Stimulated activated CD4-positive, alpha-beta T cell treated with anti-CD3 and anti-CD28 coated beads, Interleukin-1b, Interleukin-23, amount 100 ng/mL, for 24 hours (primary cell): ENCODE measurements at places on chromosomes 5 and 9.

DNA sequence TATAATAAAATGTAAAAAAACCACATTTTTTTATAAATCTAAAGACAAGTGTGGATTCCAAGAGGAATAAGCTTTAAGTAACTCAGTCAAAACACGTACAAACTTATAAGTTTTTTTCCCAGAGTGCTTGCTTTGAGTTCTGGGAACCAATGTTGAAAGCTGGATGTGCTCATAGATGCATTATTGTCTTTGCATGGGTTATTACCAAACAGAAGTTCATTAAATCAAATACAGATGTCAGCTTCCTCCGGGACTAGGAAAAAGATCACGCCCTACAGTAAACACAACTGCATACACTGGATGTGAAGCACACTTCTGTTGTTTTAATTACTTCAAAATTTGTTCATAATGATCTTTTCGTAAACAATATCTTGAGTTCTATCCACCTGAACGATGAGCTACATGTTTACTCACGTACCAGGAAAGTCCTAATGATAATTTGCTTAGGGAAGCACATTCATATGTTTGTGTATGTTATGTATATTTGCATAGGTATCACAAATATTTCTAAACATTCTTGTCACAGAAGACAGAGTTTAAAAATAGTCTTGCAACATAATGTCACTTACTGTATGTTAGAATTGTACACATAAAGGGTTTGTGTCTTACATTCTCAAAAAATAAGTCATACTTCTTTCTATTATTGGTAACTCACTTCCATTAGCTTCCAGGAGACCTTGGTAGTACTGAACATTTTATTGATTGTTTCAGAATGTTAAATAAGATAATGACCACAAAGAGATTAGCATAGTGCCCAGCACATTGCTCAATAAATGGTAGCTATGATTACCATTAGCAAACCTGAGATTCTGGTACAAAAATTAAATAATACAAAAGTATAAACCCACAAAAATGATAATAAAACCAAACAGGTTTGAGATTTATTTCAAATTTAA is 427.4 kb downstream of the CETN3 start:
- DNase-seq, result no peak

- no peak for DNase-seq
Observed at GRCh38 chr9:81676395-81676794, 13.0 kb downstream of the TLE1 start.

- no peak for DNase-seq
Observed at GRCh38 chr9:101380295-101380694, 4.5 kb downstream of the BAAT start.

GRCh38 chr9:35729700-35730485 is 2.1 kb downstream of the TLN1 start:
- DNase-seq, result no peak

- DNase-seq, result no peak
Observed at GRCh38 chr9:69472101-69472620, 147.1 kb downstream of the ENTREP1 start.

GRCh38 chr5:32785611-32786254 is 74.6 kb downstream of the NPR3 start:
- no peak for DNase-seq

DNA sequence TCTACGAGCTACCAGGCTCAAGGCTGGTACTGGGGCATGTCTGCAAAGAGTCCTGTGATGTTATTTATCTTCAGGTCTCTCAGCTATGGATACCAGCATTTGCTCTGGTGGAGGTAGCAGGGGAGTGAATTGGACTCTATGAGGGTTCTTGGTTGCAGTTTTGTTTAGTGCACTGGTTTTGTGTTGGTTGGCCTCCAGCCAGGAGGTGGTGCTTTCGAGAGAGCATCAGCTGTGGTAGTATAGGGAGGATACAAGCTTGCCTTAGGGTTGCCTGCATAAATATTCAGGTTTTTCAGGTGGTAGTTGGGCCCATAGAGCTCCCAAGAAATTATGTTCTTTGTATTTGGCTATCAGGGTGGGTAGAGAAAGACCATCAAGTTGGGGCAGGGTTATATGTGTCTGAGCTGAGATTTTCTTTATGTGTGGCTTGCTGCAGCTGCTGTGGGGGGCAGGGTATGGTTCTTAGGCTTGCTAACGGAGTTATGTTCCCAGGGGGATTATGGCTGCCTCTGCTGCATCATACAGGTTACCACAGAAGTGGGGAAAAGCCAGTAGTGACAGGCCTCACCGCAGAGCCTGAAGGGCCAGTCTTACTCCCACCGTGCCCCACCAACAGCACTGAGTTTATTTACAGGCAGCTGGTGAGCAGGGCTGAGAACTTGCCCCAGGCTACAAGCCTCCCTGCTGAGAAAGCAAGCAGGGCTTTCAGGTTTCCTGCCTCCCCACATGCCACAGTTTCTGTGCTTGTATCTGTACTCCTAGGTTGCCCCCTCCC is 9.7 kb upstream of the RIOK2 start:
- no peak for DNase-seq

DNA sequence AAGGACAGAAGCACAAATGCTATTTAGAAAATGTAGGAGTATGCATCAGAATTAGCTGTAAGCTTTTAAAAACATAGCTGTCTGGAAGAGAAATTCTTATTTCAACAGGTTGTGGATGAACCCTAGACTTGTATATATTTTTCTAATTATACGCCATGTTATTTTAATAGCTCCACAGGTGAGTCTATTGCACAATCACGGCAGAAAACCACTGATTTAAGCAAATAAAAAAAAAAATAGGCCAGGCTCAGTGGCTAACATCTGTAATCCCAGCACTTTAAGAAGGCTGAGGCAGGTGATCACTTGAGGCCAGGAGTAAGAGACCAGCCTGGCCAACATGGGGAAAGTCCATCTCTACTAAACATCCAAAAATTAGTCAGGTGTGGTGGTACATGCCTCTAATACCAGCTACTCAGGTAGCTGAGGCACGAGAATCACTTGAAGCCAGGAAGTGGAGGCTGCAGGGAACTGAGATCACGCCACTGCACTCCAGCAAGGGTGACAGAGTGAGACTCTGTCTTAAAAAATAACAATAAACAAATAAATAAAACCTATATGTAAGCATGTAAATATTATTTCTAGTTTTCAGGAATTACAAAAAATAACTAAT is 11.7 kb downstream of the TRIM23 start:
- no peak for DNase-seq

GRCh38 chr9:134950386-134951210 is 32.9 kb upstream of the FCN1 start:
- no peak for DNase-seq

GRCh38 chr9:91407580-91408318 is 15.9 kb downstream of the NFIL3 start:
- no peak for DNase-seq

GRCh38 chr9:70569070-70569772 is 154.8 kb upstream of the KLF9 start:
- no peak for DNase-seq

- DNase-seq, result no peak
Observed at GRCh38 chr5:1754531-1755220, 45.0 kb downstream of the MRPL36 start.

GRCh38 chr9:3513265-3513818 is 12.5 kb downstream of the RFX3 start:
- DNase-seq, result no peak

DNA sequence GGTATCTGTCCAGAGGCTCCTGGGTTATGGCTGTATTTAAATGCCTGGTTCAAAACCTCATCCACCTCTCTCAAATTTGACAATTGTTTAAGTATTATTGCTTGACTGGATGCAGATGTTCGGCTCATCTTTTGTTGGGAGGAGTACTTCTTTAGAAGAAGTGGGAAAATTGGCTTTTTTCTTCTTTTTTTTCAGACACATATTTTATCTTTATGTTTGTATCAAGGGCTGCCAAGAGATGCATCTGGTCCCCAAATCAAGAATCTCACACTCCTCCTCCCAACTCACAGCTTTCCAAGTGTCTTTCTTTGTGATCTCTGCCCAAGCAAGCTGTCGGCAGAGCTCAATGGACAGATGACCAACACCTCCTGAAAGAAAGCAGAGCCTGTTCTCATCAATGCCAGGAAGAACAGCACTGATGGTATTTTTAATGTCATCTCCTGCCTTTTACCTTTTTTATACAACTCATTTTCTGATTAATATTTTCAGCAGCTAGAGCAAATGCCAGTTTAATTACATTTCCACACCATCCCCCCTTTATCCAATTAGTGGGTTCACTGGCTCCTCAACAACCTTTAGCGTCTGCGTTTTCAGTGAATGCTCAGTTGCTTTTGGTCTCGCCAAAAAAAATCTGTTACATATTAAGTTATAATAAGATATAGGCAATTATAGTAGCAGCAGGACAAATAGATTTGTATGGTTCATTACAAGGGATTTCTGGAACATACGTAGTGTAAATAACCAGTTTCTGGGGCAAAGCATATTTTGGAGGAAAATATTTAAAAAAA is 110.3 kb upstream of the SLIT3 start:
- no peak for DNase-seq

DNA sequence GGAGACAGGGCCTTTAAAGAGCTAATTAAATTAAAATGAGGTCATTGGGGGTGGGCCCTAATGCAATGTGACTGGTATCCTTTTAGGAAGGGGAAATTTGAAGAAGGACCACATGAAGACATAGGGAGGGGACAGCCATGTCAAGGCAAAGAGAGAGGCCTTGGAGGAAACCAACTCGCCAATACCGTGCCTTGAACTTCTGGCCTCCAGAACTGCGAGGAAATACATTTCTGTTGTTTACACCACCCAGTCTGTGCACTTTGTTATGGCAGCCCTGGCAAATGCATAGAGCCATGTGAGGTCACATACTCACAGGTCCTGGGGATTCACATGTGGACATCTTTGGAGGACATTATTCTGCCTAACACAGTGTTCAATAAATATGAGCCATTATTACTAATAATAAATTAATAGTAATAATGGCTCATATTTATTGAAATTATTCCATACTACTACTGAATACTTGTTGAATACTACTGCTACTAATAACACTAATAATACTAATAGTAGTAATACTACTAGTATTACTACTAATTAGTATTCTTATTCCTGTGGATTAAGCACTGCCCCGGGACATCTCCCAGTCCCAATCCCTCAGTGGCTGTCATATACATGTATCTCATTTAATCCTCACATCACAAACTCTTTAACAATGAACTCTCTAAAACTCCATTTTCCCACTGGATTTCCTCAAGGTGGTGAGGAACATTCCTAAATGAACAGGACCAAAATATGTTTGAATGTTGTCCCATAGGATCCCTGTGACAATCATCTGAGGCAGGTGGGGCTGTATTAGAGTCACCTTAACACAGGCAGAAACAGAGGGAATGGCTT is 8.4 kb downstream of the TRAF1 start:
- no peak for DNase-seq

- no peak for DNase-seq
Observed at GRCh38 chr5:107808671-107809137, 138.0 kb upstream of the EFNA5 start.

DNA sequence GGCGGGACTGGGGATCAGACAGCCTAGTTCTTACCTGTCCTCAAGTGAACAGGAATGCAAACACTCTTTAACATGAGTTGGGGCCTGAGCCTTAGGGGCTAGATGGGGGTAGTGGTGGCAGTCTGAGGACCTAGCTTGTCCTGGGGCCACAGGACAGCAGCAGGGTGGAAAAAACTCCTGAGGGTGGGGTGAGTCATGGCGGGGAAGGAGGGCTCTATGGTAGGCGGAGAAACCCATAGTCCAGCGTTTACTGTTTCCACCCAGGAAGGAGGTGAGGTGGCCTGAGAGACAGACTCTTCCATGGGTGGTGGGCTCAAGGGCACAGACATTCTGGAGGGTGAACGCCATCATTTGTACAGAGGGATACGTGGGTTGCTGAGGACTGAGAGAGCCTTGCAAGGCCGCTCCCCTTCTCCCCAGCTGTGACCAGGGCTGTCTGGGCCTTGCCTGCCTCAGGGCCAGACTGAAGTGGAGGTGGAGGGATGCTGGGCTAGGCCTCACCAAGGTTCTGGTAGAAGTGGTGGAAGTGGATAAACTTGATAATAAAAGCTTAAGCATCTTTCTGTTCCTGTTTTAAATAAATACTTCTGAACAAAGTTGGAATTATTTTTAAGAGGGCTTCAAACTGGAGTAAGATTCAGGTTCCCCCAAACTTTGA is 1.1 kb upstream of the TSPAN17 start:
- no peak for DNase-seq

DNA sequence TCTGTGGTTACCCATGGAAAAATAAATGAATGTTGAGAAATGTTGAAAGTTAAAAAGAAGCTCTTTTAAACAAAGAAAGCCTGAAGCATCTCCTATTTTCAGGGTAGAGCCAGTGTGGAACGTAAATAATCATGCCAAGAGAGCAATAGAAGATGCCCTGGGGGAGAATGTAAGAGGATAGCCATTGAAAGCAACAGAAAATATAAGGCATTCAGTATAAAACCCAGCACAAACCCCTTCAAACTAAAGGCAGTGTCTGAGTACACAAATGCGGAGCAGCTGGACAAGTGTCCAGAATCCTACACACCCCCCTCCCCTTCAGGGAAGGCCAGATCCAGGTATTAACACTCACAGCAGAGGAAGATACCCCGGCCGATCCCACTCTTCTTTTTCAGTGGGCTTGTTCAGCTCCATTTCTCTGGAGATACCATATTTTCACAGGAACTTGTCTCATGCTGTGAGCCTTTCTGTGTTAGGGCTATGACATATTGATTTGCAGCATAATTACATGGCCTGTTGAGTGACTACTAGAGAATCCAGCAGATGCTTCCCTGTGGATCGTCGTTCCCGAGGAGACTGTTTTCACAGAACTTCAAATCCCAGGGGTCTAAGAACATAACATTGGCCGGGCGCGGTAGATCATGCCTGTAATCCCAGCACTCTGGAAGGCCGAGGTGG is 101.2 kb downstream of the PLK2 start:
- DNase-seq, result no peak

DNA sequence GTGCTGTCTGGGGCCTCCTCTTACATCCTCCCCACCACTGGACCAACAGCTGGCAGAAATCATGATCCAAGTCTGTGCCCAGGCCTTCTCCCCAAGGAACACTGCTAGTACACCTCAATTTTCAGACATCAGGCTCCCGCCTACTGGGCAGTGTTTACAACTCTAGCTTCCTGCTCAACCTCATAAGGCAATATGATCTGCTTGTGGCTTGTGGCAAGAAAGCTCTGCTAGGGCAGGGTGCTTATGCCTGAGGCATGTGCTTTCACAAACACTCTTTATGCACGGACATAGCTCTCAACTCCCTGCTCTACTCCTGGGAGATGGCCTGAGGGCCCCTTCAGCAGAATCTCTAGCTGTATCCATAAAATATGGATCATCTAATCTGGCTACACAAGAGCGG is 32.5 kb downstream of the SH3TC2 start:
- no peak for DNase-seq

DNA sequence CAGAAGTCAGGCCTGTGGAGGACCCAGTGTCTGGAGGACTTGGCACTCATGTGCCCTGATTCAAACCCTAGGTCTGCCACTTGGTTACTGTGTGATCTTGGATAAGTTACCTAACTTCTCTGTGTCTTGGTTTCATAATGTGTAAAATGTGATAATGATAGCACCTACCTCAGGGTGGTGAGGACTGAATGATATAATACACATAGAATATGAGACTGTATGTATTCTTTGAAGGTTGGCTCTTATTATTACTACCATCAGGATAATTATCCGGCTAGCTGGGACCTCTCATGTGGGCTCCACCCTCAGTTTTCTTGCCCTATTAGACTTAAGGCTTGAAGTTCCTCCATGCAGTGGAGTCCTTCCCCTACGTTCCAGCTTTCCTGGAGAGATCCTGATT is 172.2 kb downstream of the COL23A1 start:
- DNase-seq, result no peak
